Activated effector memory CD4-positive, alpha-beta T cell treated with Interleukin-2 at 50 U/mL for 16 hours (primary cell): ENCODE measurements at places on chromosomes 2 and 18.

GRCh38 chr18:12121175-12122042 is 27.8 kb downstream of the ANKRD62 start:
- DNase-seq = no peak

DNA sequence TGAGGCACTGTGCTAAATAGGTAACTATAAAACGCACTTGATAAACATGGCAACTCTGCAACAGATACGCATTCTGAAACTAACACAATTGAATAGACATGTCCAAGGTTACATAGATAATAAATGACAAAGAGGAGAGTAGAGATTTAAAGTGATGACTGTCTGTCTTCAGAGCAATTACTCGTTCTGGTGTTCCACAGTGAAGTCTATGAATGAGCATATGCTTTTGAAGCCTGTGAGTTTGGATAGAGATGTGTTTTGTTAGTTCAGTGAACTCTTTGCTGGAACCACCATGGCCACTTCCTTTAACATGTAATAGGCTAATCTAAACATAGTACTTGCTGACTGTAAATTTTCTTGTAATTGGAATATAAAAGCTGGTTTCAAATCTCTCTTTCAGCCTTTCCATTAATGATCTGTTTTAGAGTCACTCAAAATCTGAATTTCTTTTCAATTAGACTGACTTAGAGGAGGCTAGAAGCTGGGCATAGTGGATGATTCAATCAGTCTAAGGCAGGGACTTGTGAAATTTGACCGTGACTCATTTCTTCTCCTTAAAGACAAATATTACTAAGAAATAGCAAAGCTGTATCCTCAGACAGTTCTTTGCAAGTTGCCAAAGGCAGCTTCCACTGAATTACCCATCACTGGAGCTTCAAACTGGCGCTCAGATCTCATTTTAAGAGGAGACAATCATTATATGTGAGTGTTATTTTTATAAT is 1130.1 kb upstream of the CELF4 start:
- DNase-seq = no peak

DNA sequence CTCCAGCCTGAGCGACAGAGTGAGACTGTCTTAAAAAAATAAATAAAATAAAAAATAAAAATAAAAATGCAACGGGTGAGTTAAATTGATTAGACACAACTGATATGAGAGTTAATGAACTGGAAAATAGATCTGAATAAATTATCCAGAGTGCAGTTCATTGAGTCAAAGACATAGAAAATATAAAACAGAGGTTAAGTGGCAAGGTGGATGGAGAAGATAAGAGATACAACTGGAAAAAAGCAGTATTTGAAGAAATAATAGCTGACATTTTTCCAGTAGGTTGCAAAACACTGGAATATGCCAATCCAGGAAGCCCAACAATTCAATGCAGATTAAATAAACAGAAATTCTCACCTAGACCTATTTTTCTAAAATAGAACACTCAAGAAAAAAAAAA is 10.7 kb downstream of the CGREF1 start:
- no peak for DNase-seq

- DNase-seq = no peak
These were observed 336.7 kb downstream of the OSR1 start for GRCh38 chr2:19021721-19022120.
